ENCODE measurements at places on chromosomes 11 and 22.

- DNase-seq, result no peak
Observed at GRCh38 chr22:22936915-22937656, 49.5 kb downstream of the IGLL5 start.

DNA sequence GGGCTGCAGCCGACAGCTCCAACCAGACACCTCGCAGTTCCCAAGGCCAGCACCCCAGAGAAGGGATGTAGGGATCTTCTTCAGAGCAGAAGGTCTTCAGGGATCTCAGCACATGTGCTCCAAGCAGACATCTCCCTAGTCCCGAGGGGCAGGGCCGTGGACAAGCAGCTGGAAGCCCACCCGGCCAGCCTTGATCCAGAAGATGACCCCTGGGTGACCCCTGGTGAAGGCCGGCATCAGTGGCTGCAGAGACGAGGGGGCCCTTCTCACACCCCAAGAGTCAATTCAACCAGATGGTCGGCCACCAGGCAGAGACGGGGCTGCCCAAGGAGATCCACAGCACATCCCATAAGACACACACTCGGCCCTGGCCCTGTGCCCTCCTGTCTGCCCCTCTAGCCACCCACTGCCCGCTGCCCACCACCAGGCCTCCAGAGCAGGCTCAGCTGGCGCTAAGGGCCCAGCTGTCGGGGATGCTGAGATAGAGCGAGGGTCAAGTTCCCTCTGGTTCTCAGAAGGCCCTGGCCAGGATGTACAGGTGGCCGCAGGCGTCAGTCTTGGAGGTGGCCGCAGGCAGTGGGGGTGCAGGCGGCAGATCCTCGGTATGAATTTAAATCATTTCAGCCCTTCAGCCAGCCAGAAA, 168.3 kb downstream of the BRD1 start:
- no peak for DNase-seq

DNA sequence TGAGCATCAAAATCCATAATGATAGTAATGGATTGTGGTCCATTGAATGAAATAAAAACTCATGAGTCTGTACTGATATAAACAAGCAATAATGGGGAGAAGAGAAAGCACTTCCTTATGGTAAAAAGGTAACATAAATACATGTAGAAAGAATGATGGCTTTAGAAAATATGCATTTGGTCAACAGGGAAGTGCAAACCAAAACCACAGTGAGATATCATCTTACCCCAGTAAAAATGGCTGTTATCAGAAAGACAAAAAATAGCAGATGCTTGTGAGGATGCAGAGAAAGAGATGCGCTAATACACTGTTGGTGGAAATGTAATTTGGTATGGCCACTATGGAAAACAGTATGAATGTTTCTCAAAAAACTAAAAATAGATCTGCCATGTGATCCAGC, 6.9 kb upstream of the MMP20 start:
- no peak for DNase-seq

DNA sequence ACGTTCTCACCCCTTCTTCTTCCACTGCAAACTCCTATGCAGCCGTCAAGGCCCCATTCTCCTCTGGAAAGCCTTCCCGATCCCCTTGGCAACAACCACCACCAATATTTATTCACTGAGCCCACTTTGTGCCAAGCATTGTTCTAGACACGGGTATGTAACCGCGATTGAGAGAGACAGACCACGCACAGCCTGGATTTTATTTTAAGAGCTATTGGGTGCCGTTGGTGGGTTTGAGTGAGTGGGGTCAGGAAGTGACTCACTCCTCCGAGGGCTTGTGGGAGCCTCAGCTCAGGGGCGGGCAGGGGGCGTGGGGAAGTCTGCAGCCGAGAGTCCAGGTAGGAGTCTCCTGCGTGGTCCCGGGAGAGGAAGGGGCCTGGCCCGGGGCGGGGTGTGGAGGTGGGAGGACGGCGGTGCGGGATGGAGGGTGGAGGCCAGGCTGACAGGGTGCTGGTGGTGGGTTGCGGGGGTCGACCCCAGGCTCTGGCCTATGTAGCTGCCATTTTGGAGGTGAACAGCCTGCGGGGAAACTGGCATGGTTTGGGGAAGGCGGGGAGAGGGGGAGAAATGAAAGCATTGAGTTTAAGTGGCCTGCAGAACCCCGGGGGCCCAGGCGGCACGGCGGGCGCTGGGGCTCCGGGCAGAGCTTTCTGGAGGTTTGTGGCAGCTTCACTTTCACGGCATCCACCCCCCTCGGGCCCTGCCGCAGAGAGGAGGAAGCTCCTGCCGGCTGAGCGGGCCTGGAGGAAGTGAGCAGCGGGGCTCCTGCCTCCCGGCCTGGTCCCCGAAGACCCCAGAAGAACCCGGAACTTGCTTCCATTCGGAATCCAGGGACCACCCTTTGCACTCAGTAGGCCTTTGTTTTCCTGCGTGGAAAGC, 547 bp downstream of the PARVG start:
- no peak for DNase-seq

DNA sequence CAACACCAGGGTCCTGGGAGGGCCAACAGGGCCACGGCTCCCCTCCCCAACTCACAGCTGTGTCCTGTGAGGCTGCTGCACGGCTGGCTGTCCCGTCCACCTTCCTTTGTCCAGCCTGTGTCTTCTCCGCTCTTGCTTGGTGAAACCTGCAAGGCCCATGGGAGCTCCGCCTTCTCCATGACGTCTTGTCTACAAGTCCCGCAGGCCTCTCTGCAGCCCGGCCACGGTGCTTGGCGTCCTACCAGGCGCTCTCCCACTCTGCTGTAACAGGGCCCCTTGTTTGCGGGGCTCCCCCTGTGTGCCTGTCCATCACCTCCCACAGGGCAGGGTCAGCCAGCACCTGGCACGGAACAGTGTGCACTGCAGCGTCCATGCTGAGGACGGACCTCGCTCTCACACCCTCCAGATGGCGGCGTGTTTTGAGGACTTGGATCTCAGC, 866.8 kb downstream of the TBC1D22A start:
- no peak for DNase-seq

DNA sequence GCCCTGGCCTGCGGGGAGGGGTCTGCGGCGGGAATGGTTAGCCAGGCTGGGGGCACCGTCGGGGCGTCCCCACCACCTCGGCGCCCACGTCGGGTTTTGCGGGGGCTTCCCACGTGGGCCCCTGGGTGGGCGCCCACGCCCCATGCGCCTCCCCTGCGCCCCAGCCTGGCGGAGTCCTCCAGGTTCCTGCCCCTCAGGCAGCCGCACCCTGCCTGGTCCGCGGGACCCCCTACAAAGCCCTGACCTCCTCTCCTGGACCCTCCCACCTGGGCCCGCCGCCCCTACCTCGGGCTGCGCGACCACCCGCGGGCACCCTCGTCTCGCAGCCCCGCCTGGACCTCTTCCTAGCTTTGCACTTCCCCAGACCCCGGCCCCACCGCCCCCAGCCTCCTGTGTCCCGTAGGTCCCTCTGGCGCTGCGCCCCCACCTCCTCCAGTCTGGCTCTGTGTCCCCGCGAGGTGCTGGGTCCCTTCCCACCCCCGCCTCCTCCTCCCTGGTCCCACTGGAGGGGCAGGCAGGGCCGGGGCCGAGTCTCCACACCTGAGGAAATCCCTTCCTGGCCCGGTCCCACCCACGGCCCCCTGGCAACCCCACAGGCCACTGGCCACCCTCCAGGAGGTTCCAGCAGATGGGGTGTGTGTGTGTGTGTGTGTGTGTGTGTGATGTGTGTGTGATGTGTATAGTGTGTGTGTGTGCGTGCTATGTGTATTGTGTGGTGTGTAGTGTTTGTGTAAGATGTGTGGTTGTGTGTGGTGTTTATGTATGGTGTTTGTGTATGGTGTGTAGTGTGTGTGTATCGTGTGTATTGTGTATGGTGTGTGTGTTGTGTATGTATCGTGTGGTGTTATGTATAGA, 11.8 kb downstream of the PIM3 start:
- DNase-seq, result no peak

All from NCI-H510A (cell line).